ENCODE measurements at places on chromosomes 6 and 20.

GRCh38 chr20:20814685-20815084 is 102.2 kb upstream of the RALGAPA2 start:
- DNase-seq, result no peak

- no peak for DNase-seq
These were observed 83.3 kb downstream of the PLCB1 start for GRCh38 chr20:8215361-8215781.

- DNase-seq, result no peak
These were observed 656.7 kb upstream of the ID4 start for GRCh38 chr6:19180348-19181072.

DNA sequence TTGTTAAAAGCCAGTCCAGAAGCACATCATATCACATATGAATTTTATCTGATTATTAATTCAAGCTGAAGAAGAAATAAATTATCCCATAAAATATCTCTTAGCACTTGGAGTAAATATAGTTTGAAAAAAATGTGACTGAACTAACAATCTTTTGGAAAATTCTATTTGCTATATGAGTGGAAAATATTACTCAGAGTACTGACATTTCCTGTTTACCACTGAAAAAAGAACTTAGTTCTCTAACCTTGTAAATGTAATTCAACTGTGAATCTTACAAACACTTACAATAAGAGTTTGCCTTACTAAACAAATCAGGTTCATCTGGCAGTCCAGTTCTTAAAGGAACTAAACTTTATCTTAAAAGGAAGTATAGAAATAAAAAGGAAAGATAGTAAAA is 44.2 kb downstream of the MOXD1 start:
- no peak for DNase-seq

GRCh38 chr20:16692442-16692841 is 37.4 kb upstream of the SNRPB2 start:
- DNase-seq, result no peak

DNA sequence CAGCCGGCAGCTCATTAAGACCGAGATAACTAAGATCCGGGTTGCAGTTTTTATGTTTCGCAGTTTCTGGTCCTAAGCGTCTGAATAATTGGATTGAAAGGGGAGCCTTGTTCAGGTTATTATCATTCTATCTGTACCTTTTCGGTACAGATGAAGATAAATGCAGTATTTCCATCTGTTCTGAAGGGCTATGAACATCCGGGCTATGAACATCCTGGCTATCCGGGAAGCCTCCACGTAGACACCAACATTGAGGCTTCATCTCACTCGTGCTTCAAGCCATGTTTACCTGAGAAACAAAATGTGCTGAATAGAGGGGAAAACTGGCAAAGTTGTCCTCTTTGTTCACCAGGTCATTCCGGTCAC is 399 bp upstream of the REPS1 start:
- DNase-seq, result no peak

GRCh38 chr6:16810411-16810810 is 49.2 kb upstream of the ATXN1 start:
- no peak for DNase-seq

GRCh38 chr20:44593751-44594150 is 11.4 kb downstream of the PKIG start:
- DNase-seq, result peak; percentile 37

DNA sequence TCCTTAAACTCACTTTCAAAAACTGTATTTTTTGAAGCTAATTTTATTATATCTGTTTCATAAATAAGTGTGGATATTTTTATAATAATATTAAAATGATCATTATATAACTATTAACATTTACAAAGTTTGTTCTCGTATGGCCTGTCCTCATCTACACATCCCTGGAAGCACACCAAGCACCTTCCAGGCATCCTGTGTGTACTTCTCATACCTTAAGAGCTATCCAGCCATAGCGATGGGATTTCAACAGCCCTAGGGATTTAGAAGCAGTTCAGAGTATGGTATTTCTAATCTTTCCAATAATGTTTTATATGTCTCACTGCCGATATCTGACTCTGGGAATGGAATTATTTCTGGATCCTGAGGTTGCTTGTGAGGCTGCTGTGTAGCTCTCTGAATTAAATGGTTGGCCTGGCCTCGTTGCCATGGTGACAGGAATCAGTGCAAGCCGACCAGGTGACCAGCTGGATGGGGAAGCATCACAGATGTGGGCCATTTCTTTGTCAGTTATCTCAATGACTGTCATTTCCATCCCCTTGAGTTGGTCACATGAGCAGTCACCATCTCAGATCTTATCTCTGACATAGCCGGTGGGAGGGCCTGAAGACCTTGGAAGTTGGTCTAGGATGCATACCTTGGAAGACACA is 265.2 kb upstream of the RIN2 start:
- no peak for DNase-seq

DNA sequence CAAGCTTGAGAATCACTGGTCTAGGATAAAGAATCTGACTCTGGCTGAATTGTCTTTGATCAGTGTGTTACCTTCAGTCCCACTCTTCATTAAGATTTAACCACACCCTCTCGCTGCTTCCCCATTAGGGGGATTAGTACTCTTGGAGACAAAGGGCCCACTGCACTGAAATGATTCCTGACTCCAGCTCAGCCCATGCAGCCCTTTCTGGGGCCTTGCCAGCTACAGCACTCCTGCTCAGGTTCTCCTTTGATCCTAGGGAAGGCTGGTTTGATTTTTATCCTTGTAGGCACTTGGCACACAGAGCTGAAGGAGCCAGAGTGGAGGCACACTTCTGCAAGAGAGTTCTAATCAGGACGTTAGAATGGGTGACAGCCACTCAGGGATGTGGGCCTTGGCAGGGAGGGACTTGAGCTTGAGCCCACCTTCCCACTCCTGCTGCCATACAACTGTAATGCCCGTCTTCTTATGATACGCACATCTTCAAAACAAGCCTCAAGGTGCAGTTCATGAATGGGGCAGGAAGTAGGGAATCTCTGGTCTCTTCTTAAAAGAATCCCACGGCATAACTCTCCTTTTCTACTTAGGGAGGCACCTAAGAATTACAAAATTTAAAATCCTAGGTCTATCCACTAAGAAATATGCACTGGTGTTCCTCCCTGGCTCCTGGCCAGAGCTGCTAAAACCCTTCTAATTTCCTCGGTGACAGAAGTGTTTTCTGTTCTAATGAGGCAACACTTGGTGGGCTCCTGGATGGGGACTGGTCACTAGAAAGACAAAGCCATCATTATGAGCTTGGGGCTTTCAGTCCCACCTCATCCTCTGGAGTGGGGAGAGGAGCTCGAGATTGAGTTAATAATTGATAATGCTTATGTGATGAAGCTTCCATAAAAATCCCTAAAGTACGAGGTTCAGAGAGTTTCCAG is 1.5 kb upstream of the SLA2 start:
- no peak for DNase-seq

DNA sequence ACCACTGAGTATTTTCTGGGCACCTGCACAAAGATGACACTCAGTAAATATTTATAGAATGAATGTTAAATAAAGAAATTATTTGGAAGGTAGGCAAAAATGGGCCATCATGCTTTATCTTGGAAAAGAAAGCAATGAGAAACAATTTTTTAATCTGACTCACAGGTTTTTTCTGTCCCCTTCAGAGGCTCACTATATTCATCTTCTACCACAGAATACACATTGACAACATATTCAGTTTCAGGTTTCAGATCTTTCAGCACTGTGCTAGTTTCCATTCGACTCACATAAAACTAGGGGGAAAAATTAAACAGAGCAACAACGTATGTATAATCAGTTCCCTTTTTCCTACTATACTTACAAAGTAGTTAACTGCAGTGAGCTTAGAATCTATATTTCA is 58.3 kb downstream of the COL12A1 start:
- DNase-seq, result no peak

- no peak for DNase-seq
These were observed 104.9 kb downstream of the SLX4IP start for GRCh38 chr20:10539818-10540553.

DNA sequence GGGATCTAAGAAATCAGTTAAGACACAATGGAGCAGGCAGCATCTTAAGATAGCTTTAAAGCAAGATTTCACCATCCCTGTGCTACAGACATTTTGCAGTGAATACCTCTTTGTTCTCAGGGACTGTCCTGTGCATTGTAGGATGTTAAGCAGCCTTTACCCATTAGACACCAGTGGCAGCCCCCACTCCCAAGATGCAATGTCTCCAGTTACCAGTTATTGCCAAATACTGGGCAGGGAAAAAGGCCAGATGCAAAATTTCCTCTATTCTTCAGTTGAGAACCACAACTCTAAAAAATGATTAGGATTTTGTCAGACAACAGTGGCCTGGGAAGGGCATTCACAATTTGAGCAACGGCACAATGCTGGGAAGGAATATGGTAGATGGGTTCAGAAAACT is 6.1 kb downstream of the FBXO5 start:
- no peak for DNase-seq

GRCh38 chr6:2876210-2877056 is 26.7 kb downstream of the SERPINB9 start:
- DNase-seq, result peak; percentile 95

DNA sequence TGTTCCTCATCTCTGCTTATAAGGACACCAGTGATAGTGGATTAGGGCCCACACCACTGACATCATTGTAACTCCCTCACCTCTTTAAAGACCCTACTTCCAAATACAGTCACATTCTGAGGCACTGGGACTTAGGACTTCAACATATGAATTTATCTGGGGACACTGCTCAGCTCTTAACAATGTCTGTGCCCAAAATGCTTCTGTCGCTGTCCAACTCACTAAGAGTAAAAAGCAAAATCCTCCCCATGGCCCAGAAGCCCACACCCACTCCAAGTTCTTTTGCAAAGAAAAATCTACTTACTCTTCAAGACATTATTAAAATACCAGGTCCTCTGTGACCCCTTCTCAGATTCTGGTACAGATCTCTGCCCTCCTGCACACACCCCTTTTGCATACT is 116.2 kb downstream of the TBC1D7 start:
- DNase-seq, result no peak

DNA sequence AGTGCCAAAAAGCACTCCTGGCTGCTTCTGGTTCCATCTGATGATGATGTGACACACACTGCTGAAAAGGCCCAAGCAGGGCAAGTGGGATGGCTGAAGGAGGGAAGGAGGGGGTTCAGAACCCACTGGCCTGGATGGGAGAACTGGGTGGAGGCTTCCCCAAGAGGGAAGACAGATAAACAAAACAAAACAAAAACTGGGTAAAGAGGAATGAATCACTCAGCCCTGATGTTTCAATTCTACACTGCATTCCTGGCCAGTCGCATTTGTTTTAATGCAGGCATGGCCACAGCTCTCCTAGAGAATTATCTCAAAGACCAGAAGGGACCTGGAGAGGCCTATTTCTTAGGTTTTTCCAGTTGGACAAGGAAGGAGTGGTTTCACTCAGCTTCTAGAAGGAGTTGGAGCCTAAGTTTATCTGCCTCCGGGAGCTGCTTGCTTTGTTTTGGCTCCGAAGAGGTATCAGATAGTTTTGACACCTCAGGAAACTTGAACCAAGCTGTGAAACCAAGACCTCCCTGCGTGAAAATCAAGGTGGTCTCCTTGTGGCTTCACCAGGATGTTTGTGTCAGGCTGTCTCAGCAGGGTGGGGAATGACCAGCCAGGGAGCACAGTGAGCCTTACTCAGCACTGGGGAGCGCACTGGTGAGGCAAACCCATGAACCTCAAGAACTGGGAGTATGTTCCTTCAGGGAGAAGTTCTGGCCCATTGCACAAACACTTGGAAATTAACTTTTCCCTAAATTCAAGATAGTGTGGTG is 16.1 kb downstream of the TTPAL start:
- DNase-seq, result no peak

DNA sequence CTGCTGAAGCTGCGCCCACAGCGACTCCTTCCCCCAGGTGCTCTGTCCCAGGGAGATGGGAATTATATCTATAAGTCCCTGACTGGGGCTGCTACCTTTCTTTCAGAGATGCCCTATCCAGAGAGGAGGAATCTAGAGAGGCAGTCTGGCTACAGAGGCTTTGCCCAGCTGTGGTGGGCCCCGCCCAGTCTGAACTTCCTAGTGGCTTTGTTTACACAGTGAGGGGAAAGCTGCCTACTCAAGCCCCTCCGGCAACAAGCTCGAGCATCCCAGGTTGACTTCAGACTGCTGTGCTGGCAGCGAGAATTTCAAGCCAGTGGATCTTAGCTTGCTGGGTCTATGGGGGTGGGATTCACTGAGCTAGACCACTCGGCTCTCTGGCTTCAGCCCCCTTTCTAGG is 152.5 kb upstream of the MAP3K7 start:
- DNase-seq, result no peak

- no peak for DNase-seq
These were observed 40.5 kb upstream of the NCOA3 start for GRCh38 chr20:47461120-47461685.

GRCh38 chr6:106442395-106442794 is 81.9 kb downstream of the CRYBG1 start:
- no peak for DNase-seq

- DNase-seq, result no peak
These were observed 42.2 kb downstream of the GNAS-AS1 start for GRCh38 chr20:58808271-58809046.

DNA sequence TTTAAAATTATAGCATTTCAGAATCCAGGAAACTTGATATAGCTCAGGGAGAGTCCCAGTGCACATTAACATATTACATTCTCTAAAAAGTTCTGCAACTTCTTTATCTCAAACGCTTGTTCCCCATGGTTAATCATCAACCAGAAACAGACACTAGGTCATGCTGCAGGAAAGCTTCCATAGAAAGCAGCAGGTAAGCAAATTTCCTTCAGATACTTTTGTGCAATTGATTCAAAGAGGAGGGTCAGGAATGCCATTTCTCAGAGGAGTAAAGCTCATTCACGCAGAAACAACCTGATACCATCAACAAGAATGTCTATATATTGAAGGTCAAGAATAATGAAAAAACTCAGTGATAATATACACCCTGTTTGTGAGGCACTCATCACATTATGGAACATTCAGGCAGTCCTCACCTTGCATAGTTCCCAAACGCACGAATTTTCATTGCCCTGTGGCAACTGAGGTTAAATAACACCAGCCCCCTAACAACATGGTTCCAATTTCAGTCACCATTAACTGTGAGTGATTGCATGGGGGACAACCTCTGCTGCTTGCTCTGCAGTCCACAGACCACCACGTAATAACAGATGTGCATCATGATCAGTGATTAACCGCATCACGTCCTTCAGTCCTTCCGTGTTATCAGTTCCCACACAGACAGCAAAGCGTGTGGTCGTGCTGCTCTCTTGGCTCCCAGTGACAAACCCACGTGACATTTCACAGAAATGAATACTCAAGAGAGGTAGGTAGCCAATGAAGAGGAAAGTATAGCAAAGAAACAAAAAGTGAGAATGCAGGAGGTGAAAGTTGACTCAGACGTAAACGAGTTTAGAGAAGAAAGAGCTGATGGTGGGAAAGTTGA is 95.7 kb downstream of the LY86 start:
- DNase-seq, result peak; percentile 91

GRCh38 chr6:84639396-84639795 is 125.0 kb downstream of the TBX18 start:
- no peak for DNase-seq

- no peak for DNase-seq
These were observed 528.2 kb upstream of the MARCKS start for GRCh38 chr6:113328886-113329381.

DNA sequence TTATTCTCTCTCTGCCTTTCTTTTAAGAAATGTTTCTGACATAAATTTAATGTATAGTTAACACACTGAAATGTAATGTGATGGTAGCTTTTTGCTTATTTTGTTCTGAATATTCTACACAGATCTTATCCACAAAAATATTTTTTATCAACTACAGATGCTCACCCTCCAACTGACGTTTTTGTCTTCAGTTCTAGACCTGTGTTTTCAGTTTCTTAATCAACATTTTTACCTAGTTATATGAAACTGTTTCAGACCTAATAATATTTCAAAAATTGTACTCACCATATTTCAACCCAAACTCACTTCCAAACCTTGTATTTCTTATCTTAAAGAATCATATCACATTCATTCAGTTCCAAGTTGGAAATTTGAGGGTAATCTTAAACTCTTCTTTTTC is 452.8 kb downstream of the RFPL4B start:
- no peak for DNase-seq

All from inflammatory macrophage treated with lipopolysaccharide for 1 hour (primary cell).